ENCODE measurements at places on chromosomes 2 and 18. TPM values are rescaled to one million over a fixed set of nuclear protein-coding genes. Genes with fewer than 3 reads are reported as not detected.

GRCh38 chr18:12313530-12314245 is 5.6 kb downstream of the TUBB6 start:
- no peak for DNase-seq

CTLA4 gene
- not detected for total RNA-seq

BOK gene
- total RNA-seq: 117 TPM

REG3G gene
- total RNA-seq: not detected

CELF4 gene
- not detected for total RNA-seq

DNA sequence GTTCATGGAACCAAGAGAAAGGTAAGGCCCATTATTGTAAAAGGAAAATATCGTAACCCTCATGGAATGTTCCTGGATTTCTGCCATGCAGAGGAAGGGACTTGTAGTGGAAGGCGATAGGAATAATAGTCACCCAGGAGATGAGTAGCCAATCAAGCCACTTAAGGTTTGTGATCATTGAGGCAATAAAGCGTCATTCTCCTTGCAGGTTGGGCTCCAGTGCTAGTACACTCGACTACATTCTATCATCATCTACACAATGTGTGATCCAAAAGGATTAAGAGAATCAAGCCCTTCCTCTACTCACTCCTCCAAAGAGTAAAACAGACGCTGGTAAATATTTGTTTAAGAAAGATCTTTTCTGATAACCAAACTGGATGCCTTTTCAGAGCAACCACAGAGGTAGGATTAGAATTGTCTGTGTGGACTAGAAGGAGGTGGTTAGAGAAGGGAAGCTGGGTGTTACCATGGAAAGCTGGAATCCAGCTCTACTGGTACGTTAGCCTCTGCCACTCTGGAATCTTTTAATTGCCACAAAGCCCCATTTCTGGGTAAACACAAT is 245.7 kb downstream of the IKZF2 start:
- no peak for DNase-seq

CRIM1 gene
- total RNA-seq: 618 TPM

EPB41L3 gene
- total RNA-seq: 40.9 TPM

DNA sequence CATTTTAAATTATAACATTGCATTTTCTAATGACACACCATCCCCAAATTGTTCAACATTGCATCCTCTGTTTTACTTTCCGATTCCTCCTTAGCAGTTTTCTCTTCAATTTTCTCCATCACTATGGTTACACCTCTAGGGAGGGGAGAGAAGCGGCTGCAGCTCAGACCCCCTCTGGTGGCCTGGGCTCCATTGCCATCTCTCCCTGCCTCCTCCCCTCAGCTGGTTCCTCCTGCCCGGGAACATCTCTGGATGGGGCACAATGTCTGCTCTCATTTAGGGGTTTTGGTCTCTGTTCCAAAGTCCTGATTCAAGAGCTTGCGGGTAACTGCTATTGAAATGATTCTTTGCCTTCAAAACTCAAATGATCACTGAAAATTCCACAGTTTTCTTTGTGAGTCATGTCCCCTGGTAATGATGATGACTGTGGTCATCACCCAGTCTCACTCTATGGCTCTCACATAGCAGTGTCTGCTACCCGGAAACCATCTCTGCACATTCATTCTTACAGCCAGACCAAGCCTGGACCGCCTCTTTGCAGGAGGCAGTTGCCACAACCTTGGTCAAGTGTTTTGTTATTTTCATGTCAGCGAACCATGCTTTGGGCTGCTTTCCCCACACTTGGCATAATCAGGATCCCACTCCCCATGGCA is 263.9 kb downstream of the ALPK2 start:
- DNase-seq: no peak

Data from glomerular endothelial cell (primary cell).